ENCODE measurements at places on chromosomes 2 and 18. TPM values are rescaled to one million over a fixed set of nuclear protein-coding genes. Genes with fewer than 3 reads are reported as not detected.

RAD51AP2 gene
- polyA plus RNA-seq = 0.23 TPM

SPP2 gene
- not detected for polyA plus RNA-seq

DCDC2C gene
- polyA plus RNA-seq = not detected

OXER1 gene
- 12.5 TPM for polyA plus RNA-seq

GULP1 gene
- 5.4 TPM for polyA plus RNA-seq

ERBB4 gene
- 0.30 TPM for polyA plus RNA-seq

CYP1B1 gene
- polyA plus RNA-seq = 4.5 TPM

NXPH2 gene
- polyA plus RNA-seq = not detected

EMILIN1 gene
- polyA plus RNA-seq = 15.5 TPM

PXDN gene
- polyA plus RNA-seq = 2.6 TPM

PRSS56 gene
- polyA plus RNA-seq = 0.02 TPM

CCDC148 gene
- 0.57 TPM for polyA plus RNA-seq

CDH2 gene
- polyA plus RNA-seq = 2.9 TPM

NCK2 gene
- 29.9 TPM for polyA plus RNA-seq

ALPP gene
- not detected for polyA plus RNA-seq

SNORC gene
- 4.0 TPM for polyA plus RNA-seq

LBX2 gene
- polyA plus RNA-seq = 1.3 TPM

TMEM198 gene
- polyA plus RNA-seq = 13.3 TPM
